GM06990 (cell line): ENCODE measurements at places on chromosomes 4 and X.

DNA sequence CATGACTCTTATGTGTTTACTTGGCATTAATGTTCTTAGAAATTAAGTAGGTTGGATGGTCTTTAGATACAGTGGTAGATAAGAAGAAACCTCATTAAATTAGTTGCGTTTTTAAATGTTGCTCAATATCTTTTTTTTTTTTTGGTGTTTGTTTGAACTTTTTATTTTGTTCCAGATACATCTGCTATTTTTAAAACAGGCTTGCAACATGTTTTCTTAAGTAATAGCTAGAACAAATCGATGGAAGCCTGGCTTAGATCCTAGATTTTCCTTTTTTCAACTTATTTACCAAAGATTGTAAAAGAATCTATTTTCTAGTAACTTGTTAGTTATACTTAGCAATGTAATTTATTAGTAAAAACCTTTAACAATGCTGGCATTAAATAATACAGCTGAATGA, 9.3 kb downstream of the CNKSR2 start:
- DNase-seq: no peak

DNA sequence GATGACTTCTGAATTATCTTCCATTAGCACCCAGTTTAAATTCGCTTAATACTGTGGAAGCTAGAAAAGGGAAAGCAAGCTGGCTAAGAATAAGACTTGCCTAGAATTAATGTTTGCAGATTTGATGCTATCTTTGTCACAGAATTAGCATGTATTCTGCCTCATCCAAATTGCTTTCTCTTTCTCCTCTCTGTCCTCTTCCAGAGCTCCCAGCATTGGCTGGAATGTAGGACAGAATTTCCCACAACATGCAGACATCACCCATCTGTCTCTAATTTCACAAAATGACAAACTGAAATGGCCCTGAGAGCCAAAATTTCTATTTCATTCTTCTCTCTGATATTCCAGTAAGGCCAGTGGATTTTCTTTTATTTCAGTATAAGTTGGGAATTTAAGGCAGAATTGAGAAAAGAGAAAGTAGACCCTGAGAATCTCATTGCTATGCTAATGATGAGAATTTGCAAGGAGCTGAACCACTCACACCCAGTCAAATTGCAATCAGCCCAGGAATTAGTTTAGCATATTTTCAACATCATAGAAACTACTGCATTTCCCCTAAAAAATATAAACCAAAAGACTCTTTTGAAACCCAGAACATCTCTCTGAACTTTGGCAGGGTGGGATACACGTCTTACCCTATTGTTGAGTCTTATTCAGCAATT, 188.8 kb downstream of the RCHY1 start:
- no peak for DNase-seq

DNA sequence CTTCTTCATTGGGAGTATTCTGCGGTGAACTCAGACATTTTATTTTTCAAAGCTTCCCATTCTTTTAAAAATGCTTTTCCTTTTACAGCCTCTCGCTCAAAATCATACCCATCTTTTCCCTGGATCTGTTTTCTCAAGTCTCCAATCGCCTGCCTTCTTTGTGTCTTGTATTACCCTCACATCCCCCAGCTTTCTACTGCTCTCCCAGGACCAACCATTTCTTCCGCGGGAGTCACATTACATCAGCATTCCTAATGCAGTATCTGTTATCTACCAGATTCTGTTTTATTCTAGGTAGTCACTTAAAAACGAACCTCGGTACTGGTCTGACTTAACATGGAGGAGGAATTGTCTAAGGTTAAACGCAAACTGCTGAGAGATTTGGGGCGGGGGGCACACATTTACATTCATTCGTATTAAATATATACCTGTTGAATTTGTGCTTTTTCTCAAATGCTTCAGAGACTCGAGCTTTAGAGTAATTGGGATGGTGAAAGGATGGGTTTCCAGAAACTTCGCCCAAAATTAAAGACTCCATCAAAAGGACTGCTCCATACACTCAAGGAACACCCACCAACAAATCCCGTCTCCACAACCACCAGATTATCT, 493 bp upstream of the UCHL1 start:
- DNase-seq: no peak

DNA sequence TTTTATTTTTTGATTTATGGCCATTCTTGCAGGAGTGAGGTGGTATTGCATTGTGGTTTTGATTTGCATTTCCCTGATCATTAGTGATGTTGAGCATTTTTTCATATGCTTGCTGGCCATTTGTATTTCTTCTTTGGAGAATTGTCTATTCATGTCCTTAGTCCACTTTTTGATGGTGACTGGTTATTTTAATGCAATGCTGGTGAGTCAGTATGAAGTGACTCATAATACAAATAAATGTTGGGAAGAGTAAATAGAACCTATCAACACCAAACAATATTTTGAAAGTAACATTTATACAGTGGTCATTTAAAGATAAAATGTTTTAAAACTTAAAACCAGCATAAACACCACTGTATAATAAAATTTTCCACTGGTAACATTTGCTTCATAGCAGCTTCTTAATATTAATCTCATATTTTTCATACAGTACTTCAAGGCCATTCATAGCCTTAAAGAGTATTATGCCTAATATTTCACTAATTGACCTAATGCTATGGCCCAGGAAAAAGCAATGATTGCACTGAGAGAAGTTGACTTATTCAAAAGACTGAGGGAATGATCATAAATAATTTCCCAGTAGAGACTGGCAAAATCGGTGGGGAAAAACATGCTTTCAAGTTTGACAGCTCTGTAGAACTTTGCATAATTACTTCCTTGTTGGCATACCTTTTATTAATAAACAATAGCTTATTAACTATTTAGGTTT, 33.9 kb downstream of the CASK start:
- no peak for DNase-seq

GRCh38 chrX:11382930-11383329, 89.7 kb downstream of the AMELX start:
- DNase-seq: no peak

- DNase-seq: no peak
Measured at GRCh38 chr4:106277140-106277675, 38.8 kb downstream of the TBCK start.

GRCh38 chr4:15914736-15915135, 23.8 kb downstream of the FGFBP1 start:
- no peak for DNase-seq

DNA sequence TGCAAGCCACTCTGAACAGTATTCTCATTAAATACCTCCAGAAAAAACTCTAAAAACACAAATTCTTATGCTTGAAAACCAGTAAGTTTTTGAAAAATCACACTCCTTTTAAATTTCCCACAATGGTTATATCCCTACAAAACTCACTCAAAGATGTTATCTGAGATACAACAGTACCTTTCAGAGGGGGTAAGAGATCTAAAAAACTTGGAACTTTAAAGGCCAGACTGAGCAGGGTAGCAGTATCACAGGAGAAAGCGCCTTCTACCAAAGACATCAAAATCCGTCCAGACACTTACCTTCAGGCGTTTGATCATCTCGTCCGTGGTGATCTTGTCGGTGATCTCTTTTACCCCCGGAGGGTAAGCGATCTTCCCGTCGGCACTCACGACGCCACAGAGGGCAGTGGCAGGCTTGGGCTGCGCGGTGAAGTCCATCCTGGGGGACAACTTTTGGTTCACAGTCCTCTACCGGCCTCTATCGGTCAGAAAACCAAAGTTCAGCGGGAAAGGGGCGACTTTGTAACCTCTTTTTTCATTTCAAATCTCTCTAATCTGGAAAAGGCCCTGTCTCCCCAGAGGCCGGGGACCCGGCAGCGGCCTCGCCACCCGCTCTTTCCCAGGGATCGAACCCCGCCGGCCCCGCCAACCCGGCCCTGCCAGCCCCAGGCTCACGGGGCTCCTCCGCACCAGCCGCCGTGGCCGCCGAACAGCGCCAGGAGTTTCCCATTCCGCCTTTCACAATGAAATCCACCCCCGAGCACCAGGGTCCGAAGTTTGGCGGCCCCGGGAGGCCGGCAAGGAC, 1.4 kb downstream of the PDS5A start:
- peak; percentile 76 for DNase-seq

DNA sequence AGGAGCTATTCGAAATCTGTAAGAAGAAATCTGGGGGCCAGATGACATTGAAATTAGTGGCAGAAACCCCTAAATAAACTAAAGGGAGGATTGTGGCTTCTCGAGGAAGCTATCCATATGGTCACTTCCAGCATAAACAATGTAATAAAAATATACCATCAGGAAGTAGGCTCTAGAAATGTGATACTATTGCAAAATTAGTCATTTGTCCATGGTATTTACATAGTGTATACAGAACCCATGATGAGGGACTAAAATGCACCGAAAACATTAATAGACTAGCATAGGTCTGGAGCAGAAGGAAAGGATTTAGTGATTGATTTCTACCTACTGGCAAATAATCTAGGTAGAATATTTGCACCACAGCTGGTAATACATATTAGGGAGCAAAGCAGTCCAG, 1344.0 kb downstream of the FSTL5 start:
- DNase-seq: no peak

DNA sequence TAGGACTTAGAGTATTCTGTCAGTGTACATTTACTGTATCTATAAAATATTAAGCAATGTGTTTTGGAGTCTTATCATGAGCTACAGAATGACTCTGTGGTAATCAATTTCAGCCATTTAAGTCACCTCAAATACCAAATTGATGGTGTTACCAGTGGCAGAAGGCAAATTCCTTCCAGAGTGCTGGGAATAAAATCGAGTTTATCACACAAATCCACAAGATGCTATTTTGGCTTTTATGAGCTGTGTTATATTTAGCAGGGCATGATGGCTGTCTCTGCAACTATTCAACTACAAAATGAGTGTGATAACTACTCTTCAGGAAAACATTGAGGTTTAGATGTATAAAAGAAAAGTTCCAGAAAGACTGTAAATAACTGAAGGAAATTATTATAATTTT, 78.2 kb downstream of the AREG start:
- DNase-seq: no peak

- DNase-seq: no peak
Measured at GRCh38 chr4:71360844-71361243, 22.0 kb downstream of the SLC4A4 start.

DNA sequence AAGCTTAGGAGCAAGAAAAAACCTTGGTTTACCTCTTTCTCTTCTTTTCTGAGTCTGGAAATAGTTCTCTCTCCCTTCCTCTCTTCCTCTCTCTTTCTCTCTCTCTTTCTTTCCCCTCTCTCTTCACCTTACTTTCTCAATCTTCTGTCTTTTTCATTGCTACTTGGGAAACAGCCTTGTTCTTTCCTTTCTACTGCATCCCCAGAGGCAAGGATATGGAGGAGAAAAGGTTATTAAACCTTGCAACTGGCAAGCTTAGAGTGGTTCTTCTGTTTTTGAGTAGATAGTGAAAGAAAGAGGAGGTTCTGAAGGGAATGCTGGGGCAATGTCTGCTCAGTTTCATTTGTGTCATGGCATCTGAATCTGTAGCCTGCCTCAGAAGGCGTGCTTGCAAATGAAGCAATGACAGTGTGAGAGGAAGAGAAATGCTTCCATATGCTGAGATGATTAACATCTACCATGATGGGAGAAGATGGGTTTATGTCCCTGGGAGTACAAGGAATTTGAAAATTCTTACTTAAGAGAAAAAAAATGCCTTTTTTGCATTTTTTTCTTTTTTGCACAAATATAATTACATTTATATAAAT, 190.6 kb downstream of the CEP135 start:
- no peak for DNase-seq

DNA sequence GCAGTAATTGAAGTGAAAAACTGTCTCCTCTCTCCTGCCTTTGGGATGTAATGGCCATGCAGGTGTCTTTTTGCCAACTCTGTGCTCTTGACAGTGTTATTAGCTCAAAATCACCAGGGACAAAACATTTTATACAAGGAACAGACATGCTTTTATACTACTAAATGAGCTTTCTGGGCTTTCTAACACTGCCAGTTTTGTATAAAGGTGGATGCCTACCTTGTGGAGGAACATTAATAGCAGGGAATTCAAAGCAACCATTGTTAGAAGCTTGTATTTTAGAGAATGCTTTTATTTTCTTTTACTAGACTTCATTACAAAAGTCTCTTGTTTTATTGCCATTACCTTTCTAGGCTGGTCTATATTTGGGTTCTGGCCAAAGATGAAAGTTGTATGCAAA, 54.7 kb upstream of the ARSJ start:
- DNase-seq: no peak

- DNase-seq: no peak
Measured at GRCh38 chrX:38620623-38621022, 59.3 kb downstream of the TSPAN7 start.

GRCh38 chrX:2314831-2315365, 185.9 kb downstream of the DHRSX start:
- DNase-seq: no peak

- DNase-seq: no peak
Measured at GRCh38 chr4:187212446-187213080, 488.9 kb upstream of the FAT1 start.

DNA sequence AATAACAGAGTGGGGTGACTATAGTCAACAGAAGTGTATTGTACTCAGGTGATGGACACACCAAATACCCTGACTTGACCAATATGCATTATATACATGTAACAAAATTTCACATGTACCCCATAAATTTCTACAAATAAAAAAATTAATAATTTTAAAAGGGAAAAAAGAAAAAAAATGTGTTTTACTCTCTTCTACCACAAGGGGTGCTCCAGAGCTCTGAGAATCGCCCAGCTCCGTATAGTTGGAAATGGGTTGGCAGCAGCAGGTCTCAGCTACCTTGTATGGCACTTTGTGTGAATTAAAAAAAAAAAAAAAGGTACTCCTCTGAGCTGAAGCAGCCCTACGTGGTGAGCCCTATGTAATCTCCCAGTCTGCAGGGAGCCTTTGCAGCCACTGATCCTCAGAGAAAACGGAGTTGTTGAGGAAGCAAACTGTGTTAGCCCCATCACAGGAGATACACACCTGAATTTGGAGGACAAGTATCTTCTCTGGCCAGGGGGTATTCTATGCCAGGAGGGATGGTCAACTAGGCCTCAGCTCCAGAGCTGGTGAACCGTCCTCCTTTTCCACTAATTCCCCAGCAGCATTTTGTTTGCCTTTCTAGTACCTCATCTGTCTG, 17.2 kb upstream of the POLA1 start:
- DNase-seq: no peak

GRCh38 chrX:47212381-47213293, 5.8 kb upstream of the CDK16 start:
- no peak for DNase-seq

GRCh38 chr4:72019688-72020087, 12.1 kb upstream of the NPFFR2 start:
- DNase-seq: no peak

GRCh38 chr4:7631288-7632014, 196.7 kb upstream of the PSAPL1 start:
- no peak for DNase-seq

GRCh38 chr4:119683518-119683917, 54.9 kb upstream of the PDE5A start:
- DNase-seq: no peak

DNA sequence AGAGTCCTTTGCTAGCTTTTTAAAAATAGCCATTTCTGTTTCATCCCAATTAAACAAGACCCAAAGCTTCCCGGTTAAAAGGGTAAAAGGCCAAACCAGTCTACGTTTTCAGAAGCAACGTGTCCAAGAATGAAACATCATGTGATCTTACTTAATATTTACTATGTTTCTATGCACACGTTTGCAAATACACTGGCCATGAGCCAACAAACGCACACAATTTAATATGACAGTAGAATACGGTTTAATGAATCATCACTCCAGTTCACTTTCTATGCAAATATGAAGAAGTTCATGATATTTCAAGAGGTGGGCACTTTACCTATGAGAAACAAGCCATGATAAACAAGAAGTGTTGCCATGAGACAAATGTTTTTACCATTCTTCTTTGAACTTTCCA, 4.3 kb downstream of the NR0B1 start:
- DNase-seq: no peak
